ENCODE measurements at places on chromosomes 5 and 9.

GRCh38 chr9:106110483-106110882 lies 416.1 kb downstream of the TMEM38B start:
- no peaks in the 10 kb centered on the region for H3K27me3 ChIP-seq
- no peak overlapping the region for H3K4me3 ChIP-seq
- no peak for DNase-seq
- peaks cover 30% of the 10 kb centered on the region for H3K4me1 ChIP-seq
- no peaks in the 10 kb centered on the region for H3K36me3 ChIP-seq

DNA sequence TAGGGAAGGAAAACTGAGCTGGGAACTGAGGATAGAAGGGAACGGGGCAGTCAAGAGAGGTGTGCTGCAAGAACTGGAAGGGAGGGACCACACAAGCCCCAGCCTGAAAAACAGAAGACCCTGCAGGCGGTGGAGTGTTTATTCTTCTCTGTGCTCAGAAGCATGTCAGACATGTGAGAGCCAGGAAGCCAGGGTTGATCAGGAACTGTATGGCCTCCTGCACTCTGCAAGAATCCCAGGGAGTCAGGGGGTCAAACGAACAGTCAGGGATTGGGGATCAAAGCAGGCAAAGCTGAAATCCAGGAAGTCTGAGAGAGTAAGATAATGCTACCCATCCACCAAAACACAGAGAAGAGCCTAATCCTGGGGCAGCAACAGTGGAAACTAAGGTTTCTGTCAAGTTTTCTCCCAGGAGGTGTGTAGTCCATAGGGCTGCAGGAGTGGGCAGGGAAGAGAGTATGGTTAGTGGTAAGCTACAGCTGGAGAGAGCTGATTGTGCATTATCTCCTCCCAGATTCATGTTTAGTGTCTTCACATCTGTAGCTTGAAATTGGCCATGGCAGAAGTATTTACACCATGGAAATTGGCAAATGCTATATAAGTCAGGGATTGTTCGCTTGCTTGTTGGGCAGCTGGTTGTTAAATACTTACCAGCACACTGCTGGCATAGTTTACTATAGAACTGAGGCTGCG lies 115.4 kb upstream of the SLC44A1 start:
- no peaks in the 10 kb centered on the region for H3K36me3 ChIP-seq
- no peak for DNase-seq
- peaks cover 6% of the 10 kb centered on the region for H3K4me1 ChIP-seq

DNA sequence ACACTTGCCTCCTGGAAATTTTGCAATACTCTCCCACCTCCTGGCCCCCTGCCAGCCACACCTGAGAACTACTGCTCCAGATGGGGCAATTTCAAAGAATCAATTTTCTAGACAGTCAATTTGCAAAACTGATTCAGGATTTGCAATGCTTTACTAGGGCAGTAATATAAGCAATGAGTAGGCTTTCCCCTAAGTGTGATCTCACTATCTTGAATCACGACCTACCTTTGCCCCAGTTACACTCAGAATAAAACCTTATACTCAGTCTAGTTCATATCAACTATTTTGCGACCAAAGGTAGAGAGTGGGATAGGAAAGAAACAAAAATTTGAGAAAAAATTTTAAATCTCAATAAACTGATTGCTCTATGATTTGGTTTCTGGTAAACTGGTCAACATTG lies 54.4 kb downstream of the DROSHA start:
- no peak overlapping the region for H3K27ac ChIP-seq
- peak; percentile 6 for DNase-seq
- no peaks in the 10 kb centered on the region for H3K4me1 ChIP-seq
- H3K4me3 ChIP-seq = no peak overlapping the region
- H3K27me3 ChIP-seq = no peaks in the 10 kb centered on the region

DNA sequence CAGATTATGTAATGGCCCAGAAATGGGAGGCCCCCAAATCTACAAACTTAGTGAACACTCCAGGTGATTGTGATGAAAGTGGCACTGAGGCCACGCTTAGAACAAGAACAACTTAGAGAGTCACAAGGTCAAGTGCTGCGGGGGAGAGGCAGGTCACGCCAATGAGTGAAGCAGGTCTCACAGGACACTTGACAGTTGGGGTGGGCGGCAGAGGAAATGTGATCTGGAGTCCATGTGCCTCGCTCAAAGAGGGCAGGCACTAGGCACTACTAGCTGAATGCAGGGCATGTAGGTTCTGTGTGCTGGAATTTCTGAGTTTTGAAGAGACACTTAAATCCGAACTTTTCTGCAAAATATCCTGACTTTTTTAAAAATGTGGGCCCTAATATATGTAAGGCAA lies 193.2 kb upstream of the RORB start:
- no peak for DNase-seq
- H3K4me3 ChIP-seq = no peak overlapping the region
- no peaks in the 10 kb centered on the region for H3K36me3 ChIP-seq
- no peaks in the 10 kb centered on the region for H3K27me3 ChIP-seq
- H3K27ac ChIP-seq = no peak overlapping the region

DNA sequence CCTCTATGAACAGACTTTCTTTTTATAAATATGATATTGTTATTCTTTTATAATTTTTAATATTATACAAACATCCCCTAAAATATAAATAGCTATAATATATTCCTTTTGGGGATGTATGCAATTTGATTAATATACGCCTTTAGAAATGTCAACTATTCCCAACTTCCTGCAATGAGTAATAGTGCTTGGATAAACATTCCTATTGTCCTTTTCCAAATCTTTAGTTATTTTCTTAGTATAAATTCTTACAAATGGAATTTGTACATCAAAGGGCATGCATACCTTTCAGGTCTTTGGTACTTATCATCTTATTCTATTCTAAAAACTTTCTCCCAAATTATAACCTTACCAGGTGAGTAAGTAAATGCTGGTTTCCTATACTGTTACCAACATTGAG lies 6.2 kb downstream of the NLN start:
- no peak overlapping the region for H3K4me3 ChIP-seq
- DNase-seq = no peak
- no peaks in the 10 kb centered on the region for H3K27me3 ChIP-seq
- H3K27ac ChIP-seq = no peak overlapping the region
- H3K4me1 ChIP-seq = no peaks in the 10 kb centered on the region
- peaks cover 3% of the 10 kb centered on the region for H3K36me3 ChIP-seq

Data from Calu3 (cell line).